Amniotic epithelial cell (primary cell): ENCODE measurements at places on chromosomes 1 and 21.
A peak's percentile ranks its signal among the peaks of the same experiment; 100 is the strongest.

- DNase-seq = no peak
These were observed 115.5 kb upstream of the VAV3 start for GRCh38 chr1:108080448-108080847.

DNA sequence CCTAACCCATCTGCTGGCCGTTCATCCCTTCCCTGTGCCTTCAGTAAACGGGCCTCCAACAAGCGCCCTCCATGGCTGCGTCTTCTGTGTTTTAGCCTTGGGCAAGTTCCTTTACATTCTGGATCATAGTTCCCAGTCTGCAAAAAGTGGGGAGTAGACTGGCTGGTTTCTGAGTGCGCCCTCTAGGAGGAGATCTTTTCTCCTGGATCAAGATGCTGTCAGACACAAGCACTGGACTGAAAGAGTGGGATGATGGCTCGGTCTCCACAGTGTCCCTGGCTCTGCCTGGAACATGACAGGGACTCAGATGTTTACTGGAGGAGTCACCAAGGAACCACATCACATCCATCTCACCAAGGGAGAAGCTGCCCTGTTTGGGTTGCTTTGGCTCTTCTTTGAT, 88.8 kb downstream of the PRDM2 start:
- no peak for DNase-seq

DNA sequence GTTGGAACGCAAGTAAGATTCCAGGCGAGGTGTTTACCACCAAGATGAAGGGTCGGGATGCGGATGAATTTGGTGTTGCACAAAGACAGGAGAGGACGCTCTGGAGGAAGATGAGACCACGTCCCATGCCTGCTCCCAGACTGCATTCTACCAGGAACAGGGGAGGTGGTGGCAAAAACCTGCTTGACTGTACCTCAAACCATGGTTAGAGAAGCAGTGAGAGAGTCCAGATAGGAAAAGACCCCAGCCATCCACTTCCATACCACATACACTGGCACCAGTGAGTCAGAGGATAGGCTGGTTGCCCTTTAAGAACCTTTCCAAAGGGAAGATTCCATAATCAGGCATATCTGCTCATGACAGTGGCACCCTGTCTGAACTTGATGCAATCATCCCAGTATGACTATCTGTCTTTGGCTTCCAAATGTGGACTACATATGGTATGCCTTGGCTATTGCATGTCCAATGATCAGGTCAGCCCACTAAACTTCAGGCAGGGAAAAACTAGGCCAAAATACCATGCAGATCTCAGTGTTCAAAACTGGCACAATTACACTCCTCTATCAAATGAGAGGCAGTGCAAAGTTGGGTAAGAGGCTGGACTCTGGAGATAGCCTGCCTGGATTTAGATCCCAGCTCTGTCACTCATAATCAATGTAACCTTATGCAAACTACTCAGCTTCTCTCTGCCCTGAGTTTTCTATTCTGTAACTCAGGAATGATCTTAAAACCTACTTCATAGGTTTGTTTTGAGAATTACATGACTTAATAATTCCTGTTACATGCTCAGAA, 20.6 kb downstream of the NPR1 start:
- DNase-seq = peak; percentile 84

GRCh38 chr1:183030053-183030452, 6.8 kb downstream of the LAMC1 start:
- DNase-seq = peak; percentile 88

DNA sequence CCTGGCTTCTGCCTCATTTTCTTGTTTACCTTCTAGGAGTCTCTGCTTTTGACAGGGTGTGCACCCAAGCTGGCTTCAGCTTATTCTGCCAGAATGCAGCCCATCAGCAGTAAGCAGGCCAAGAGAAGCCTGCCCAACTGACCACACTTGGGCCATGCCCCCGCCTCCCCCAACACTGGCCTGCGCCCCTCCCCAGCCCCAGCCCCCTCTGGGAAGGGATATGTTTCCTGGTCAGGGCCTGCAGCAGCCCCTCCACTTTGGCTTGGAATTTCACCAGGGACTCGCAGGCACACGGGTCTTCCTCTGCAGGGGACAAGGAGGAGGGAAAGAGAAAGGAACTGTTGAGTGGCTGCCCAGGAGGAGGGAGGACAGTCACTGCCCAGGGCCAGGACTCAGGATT, 9.4 kb downstream of the MATN1 start:
- no peak for DNase-seq
